Pancreas (tissue), 10 donors: ENCODE measurements at places on chromosomes 5 and 9. TPM values are rescaled to one million over a fixed set of nuclear protein-coding genes. Genes with fewer than 3 reads are reported as not detected.

- DNase-seq, result no peak
Measured at GRCh38 chr9:3521966-3522365, 3.8 kb downstream of the RFX3 start.

FBP1 gene
- total RNA-seq, result 21.0 TPM

DNA sequence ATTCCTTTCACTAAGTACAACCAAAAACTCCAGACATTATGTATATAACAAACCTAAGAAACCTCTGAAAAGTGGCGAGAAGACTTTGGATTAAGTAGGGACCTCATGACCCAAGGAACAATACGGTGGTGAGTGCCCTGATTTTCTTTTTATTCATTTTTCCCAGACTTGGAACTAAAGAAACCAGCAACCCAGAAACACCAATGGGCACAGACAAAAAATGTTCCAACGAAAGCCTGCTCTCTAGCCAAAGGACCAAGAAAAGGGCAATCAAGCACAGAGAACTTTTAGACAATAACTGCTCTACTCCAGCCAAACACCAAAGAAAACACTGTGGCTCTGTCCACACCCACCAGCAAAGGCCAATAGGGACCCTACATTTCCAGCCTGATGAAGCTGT is 66.2 kb upstream of the SSBP2 start:
- no peak for DNase-seq

GRCh38 chr9:70404261-70404660 is 10.2 kb downstream of the KLF9 start:
- DNase-seq, result no peak

GRCh38 chr5:123116757-123117156 is 27.7 kb downstream of the PRDM6 start:
- DNase-seq, result no peak

DNA sequence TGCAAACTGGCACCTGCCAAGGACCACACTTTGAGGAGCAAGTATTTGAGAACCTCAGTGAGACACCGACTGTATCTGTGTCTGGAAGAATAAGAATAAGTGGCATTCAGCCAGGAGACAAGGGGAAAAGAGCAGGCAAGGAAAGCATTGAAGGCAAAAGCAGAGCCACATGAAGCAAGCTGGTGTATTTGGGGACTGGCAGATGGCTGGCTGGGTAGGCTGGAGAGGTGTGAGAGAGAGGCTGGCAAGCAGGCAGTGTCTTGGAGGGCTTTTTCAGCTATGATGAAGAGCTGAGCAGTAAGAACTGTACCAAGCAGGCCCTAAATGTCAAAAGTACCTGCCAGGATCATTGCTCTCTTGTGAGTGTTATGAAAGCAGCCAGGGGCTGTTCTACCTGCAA is 14.1 kb upstream of the C5orf58 start:
- no peak for DNase-seq

BAAT gene
- 13.9 TPM for total RNA-seq
